Spleen (tissue), 13 donors: ENCODE measurements at places on chromosomes 2 and 18.

DNA sequence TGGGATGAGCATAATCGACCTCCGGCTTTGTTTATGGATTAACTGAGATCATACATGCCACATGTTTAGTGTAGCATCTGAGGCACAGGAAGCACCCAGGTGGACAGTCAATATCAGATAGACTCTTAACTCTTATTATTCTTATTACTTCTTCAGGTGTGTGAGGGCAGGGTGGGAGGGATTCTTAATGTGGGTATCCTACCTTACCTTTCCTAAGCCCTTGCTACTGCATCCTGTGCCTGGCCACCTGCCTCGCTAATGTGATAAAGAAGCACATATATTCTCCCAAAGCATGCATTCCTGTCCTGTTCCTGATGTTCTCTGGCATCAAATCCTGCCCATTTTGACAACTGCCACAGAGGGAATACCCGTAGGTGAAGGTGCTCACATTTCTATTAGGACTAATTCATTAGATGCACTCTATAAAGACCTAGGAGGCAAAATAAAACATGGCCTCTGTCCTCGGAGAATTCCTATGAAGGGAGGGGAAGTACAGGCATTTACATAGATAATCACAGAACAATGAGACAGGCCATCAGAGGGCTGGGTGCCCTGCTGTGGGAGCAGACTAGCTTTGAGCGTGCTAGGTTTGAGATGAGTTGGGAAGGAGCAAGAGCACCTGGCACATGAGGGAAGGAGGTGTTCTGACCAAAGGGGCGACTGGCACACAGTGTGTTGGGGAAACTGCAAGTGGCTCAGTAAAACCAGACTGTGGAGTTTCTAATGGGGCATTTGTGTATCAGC lies 19.5 kb upstream of the CELF4 start:
- H3K4me1 ChIP-seq = no peaks in the 10 kb centered on the region
- H3K36me3 ChIP-seq = no peaks in the 10 kb centered on the region
- no peaks in the 10 kb centered on the region for H3K27me3 ChIP-seq
- H3K27ac ChIP-seq = no peak overlapping the region
- DNase-seq = no peak

GRCh38 chr18:51028201-51028805 lies 1.7 kb upstream of the SMAD4 start:
- H3K27ac ChIP-seq = no peak overlapping the region
- peaks cover 20% of the 10 kb centered on the region for H3K36me3 ChIP-seq
- H3K4me3 ChIP-seq = no peak overlapping the region
- DNase-seq = no peak
- H3K27me3 ChIP-seq = no peaks in the 10 kb centered on the region

- H3K36me3 ChIP-seq = no peaks in the 10 kb centered on the region
- H3K27ac ChIP-seq = no peak overlapping the region
- H3K4me1 ChIP-seq = no peaks in the 10 kb centered on the region
- no peak for DNase-seq
- no peaks in the 10 kb centered on the region for H3K27me3 ChIP-seq
Measured at GRCh38 chr2:143893371-143893770, 626.5 kb downstream of the ZEB2 start.

DNA sequence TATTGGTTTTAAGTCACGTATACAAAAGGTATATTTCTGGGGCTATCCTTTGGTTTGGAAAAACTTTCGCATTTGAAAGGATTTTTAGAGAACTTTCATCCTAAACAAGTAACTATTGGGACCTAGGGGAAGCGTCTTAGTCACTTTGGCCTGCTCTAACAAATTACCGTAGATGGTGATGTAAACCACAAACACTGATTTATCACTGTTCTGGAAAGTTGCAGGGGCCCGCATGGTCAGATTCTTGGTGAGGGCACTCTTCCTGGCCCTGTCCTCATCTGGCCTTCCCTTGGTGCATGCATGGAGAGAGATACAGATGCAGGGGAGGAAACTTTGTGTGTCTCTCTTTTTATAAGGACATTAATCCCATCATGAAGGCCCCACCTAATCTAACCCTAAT lies 49.1 kb upstream of the ANKRD62 start:
- H3K4me1 ChIP-seq = peaks cover 13% of the 10 kb centered on the region
- no peaks in the 10 kb centered on the region for H3K27me3 ChIP-seq
- no peak overlapping the region for H3K27ac ChIP-seq
- H3K4me3 ChIP-seq = no peak overlapping the region

DNA sequence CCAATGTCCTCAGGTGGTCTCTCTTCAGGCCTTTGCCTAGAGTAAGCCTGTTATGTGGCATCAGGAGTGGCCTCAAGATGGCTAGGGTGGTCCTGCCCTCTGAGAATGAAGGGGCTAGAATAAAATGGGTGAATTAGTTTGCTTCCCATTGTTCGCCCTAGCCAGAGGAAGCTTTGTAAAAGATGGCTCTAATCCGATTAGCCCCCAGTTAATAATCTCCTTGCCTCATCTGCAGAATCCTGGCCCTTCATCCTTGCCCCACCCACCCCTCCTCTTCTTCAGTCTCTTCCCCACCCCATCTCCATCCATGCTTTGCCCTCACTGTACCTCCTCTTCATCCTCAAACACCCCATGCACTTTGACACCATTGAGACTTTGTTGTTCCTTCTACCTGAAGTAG lies 57.4 kb upstream of the LGALSL start:
- no peak overlapping the region for H3K27ac ChIP-seq
- peaks cover 10% of the 10 kb centered on the region for H3K4me1 ChIP-seq
- H3K36me3 ChIP-seq = no peaks in the 10 kb centered on the region
- no peaks in the 10 kb centered on the region for H3K27me3 ChIP-seq
- no peak for DNase-seq

DNA sequence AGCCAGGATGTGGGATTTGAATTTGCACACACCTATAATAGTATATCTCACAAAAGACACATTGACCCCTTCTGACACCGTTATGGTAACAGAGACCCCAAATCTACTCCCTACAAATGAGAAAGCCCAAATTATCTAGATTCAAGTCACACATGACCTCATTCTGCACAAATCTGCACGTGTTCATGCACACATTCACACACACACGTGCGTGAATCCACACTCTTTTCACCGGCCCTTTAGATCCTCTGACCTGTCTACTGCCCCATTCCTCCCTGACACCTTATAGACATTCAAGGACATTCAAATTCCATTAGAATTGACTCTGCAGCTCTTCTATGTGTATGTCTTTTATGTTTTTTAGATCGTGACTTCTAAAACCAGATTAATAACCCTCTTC lies 627.8 kb upstream of the ID2 start:
- no peak overlapping the region for H3K27ac ChIP-seq
- H3K36me3 ChIP-seq = no peaks in the 10 kb centered on the region
- H3K4me1 ChIP-seq = no peaks in the 10 kb centered on the region
- DNase-seq = no peak
